ENCODE measurements at places on chromosomes 1 and 21. TPM values are rescaled to one million over a fixed set of nuclear protein-coding genes. Genes with fewer than 3 reads are reported as not detected.
A peak's percentile ranks its signal among the peaks of the same experiment; 100 is the strongest.

LYPLAL1 gene
- 49.9 TPM for total RNA-seq

SPRR4 gene
- total RNA-seq = not detected

FCRL1 gene
- 0.21 TPM for total RNA-seq

C4BPA gene
- 0.21 TPM for total RNA-seq

PPIAL4G gene
- total RNA-seq = 0.34 TPM

PAQR6 gene
- 4.4 TPM for total RNA-seq

AMY2A gene
- total RNA-seq = not detected

KRTAP19-1 gene
- not detected for total RNA-seq

DNALI1 gene
- 11.5 TPM for total RNA-seq

DNA sequence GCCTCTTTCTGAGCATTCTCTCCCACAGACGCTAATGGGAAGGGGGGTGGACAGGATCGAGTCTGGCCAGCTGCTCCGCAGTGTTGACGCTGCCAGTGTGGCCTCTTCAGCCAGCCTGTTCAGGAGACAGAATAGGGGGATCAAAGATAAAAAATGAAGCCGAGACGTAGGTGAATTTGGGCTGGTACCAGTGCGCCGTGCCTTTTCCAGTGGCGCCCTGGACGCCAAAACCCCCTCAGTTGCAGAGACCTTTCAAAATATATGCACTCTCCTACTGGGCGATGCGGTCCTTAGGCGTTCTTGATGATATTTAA lies 1.1 kb downstream of the TTC3 start:
- no peak for DNase-seq

GRCh38 chr21:35381743-35382310 lies 332.7 kb upstream of the RUNX1 start:
- DNase-seq = no peak

DNA sequence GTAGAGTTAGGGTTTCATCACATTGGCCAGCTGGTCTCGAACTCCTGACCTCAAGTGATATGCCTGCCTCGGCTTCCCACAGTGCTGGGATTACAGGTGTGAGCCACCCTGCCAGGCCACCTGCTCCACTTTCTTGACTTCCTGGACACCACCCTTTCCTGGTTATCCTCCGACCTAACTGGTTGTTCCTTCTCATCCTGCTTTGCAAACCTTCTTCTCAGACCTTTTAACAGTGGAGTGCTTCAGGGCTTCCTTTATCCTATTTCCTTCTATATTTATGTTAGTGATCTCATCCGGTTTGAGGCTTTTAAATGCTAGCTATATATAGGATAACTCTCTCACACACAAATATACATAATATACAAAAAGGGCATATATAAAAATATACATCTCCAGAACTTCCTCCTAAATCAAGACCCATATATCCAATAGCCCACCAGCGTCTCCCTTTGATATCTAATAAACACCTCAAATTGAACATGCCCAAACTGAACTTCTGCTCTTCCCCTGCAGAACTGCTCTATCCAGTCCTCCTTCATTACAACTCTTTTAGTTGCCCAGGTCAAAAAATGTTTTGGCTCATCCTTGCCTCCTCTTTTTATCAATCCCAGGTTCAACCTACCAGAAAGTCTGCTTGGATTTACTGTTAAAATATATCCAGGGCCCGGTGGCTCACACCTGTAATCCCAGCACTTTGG lies 19.5 kb upstream of the UQCRHL start:
- no peak for DNase-seq

- no peak for DNase-seq
Observed at GRCh38 chr21:32878661-32879060, 107.1 kb upstream of the PAXBP1 start.

- DNase-seq = no peak
Observed at GRCh38 chr21:35150562-35151226, 101.6 kb upstream of the RUNX1 start.

- DNase-seq = no peak
Observed at GRCh38 chr1:52102336-52103013, 39.4 kb upstream of the ZFYVE9 start.

GRCh38 chr1:60560701-60561100 lies 487.1 kb upstream of the C1orf87 start:
- no peak for DNase-seq

- no peak for DNase-seq
Observed at GRCh38 chr1:93746021-93746812, 64.6 kb upstream of the BCAR3 start.

GRCh38 chr1:241631674-241632073 lies 8.5 kb downstream of the CHML start:
- DNase-seq = no peak

GRCh38 chr1:87744056-87744455 lies 415.4 kb downstream of the LMO4 start:
- DNase-seq = no peak

DNA sequence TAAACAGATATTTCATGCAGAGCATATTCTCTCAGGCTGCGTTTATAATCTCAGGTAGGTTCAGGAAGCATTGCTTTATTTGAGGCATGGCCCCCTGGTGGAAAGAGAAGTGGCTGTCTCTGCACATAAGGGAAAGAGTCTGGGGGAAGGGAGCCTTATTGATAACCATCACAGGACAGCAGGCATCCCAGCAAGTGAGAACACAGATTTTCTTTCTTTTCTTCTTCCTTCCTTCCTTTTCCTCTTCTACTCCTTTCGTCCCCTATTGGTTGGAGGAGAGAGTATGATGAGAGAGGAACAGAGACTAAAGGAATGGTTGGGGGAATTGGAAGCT lies 21.9 kb downstream of the TSNAX start:
- no peak for DNase-seq

DNA sequence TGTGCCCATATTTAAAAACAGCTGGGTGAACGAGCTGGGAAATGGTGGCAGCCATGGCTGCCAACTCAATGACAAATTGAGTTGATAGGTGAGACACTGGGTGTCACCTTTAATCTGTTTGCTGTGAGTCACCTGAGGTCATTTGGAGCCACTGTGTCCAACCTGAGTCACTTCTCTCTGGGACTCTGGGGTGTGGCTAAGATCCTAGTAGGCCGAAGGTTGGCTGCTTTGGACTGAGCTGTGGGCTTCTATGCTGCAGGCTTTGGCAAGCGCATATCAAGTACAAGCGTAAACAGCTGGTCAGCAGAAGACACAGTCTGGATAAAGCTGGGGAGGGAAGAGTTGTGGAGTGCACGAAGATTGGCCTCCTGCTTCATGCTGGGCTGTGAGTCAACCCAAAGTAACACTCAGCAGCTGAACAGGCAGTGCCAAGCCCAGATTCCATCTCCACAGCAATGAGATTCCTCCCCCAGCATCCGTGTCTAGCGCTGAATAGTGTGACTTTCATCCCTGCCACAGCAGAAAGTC lies 24.0 kb downstream of the TEX35 start:
- peak; percentile 70 for DNase-seq

DNA sequence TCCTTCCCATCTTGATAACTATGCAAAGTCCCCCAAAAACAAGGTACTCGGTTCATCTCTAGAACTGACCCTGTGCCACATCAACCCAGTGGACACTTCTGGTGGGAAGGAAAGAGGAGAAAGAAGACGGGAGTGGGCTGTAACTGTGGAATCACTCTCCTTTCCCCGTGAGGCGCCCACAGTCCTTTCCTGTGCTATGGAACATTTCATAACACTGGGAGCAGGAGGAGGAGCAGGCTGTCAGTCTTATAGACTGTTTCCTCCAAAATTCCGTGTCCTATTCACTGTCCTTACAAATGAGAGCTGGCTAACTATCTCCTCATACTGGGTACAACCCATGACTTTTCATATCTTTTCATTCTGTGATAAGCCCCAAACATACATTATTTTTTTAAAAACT lies 40.7 kb downstream of the PLEKHA6 start:
- no peak for DNase-seq

GRCh38 chr1:159067699-159068621 lies 8.6 kb downstream of the AIM2 start:
- no peak for DNase-seq

DNA sequence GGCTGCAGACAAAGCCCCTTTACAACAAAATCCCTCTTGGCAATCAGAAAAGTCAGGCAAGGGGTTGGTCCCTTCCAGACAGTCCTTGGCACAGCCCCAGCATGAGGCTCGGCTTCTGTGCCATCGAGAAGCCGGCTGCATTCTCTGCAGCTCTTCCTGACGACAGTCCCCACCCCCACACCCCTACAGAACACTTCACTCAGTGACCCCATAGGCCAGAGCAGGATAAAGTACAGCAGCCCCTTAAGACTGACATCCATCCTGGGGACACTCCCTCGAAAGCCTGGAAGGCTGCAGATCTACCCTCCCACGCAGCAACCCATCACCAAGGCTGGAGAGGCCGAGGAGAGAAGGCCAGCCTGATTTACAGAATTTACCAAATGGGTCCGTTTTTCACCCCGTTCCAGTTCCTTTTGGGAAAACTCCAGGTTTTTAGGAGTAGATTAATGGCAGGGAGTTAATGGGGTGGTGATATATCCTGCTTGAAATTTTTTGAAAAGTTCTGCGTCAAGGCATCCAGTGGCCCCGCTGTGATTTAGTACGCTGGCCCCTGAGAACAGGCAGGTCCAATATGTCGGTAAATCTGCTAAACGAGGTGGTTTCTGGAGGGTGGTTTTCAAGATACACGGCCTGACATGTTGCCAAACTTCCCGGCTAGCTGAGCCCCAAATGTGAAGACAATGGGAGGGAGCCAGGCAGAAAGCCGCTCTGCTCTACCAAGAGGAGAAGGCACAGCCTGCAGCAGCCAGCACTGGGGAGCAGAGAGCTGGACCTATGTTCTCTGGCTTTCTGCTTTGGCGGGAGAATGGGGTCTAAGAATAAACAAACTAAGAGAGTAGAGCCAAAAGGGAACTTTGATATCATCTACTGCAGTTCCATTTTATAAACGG lies 81.7 kb downstream of the SSBP3 start:
- DNase-seq = no peak

GRCh38 chr21:43307677-43308070 lies 119.3 kb downstream of the SIK1 start:
- no peak for DNase-seq

- no peak for DNase-seq
Observed at GRCh38 chr21:19830446-19830845, 1167.8 kb upstream of the NCAM2 start.

- DNase-seq = peak; percentile 81
Observed at GRCh38 chr21:14273736-14274538, 58.0 kb downstream of the RBM11 start.

DNA sequence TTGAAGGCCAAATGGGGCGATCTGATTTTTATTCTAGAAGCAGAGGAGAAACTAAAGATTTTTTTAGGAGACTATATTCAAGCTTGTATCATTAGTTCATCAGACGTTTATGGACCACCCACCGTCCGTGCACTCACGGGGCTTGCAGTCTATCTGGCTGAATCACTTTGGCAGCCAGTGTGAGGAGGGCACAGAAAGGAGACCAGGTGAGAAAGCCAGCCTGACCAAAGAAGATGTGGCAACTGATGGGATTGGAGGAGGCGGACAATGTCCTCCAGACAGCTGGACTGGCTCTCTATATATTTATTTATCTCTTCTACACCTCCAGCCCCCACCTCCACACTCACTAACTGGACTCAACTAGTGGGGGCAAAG lies 822 bp upstream of the ELOVL1 start:
- DNase-seq = no peak

GRCh38 chr21:42581336-42581992 lies 67.8 kb downstream of the SLC37A1 start:
- DNase-seq = no peak

DNA sequence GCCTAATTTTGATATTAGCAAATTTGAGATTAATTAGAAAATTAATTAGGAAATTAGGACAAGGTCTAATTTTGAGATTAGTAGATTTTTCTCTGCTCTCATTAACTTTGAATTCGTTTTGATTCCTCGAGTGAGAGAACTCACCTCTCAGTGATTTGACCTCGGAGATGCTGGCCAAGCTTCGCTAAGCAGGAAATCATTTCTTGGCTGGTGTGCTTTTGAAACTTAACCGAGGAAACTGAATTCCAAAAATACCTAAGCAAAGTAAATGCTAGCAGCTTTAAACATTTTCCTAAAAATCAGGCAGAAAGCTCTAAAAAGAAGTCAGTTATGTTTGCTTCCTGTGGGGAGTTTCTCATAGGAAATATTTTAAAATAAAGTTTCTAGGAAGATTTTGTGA lies 34.9 kb downstream of the CDC14A start:
- DNase-seq = no peak

- no peak for DNase-seq
Observed at GRCh38 chr1:60894741-60895140, 187.6 kb upstream of the NFIA start.

DNA sequence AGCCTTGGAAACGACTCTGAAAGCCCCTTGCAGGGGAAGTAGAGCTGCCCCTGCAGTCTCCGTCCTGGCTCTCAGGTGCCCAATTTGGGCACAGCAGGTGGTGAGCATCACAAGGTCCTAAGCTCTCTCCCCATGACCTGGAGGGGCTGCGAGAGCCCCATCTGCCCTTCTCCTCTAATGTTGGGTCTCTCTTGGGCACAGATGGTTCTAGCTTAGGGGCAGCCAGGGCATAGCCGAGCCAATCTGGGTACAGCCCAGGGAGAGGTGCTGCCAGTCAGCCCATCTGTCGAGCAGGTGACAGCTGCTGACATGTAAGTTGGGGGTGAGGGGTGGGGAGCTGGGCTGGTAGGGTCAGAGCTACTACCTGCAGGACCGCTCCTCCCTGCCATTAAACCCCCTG lies 50.7 kb downstream of the SYT2 start:
- no peak for DNase-seq

All from ureter (tissue), 1 donor.